Natural killer cell treated with Interleukin-12 subunit alpha and Interleukin-12 subunit beta and Interleukin-15 and Interleukin-18, amount 100 ng/mL, for 72 hours (primary cell): ENCODE measurements at places on chromosomes 7 and 10. TPM values are rescaled to one million over a fixed set of nuclear protein-coding genes. Genes with fewer than 3 reads are reported as not detected.

Gene SPDYE6
- total RNA-seq = not detected

Gene DPYSL4
- 6.5 TPM for total RNA-seq

GRCh38 chr7:25255611-25256332 is 27.5 kb upstream of the NPVF start:
- H3K27ac ChIP-seq = no peak overlapping the region
- no peak overlapping the region for H3K4me3 ChIP-seq
- peaks cover 21% of the 10 kb centered on the region for H3K27me3 ChIP-seq
- no peak for DNase-seq
- peaks cover 2% of the 10 kb centered on the region for H3K4me1 ChIP-seq
- H3K36me3 ChIP-seq = no peaks in the 10 kb centered on the region

DNA sequence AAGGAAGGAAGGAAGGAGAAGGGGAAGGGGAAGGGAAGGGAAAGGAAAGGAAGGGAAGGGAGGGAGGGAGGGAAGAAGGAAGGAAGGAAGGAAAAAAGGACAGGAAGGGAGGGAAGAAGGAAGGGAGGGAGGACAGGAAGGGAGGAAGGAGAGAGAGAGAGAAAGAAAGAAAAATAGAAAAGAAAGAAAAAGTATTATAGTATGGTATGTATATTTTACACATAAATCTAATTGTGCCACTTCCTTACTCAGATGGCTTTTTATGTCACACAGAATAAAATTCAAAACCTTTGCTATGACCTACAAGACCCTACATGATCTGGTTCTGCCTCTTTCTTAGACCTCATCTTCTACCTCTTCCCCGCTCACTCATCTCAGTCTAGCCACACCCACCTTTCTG is 1016.9 kb upstream of the AUTS2 start:
- no peak overlapping the region for H3K27ac ChIP-seq
- H3K27me3 ChIP-seq = no peaks in the 10 kb centered on the region
- DNase-seq = no peak
- H3K36me3 ChIP-seq = no peaks in the 10 kb centered on the region

- no peak for DNase-seq
- H3K4me1 ChIP-seq = no peaks in the 10 kb centered on the region
- H3K27me3 ChIP-seq = peaks cover 8% of the 10 kb centered on the region
- H3K27ac ChIP-seq = no peak overlapping the region
- H3K36me3 ChIP-seq = no peaks in the 10 kb centered on the region
Observed at GRCh38 chr7:128831994-128832879, 2.0 kb downstream of the FLNC start.

DNA sequence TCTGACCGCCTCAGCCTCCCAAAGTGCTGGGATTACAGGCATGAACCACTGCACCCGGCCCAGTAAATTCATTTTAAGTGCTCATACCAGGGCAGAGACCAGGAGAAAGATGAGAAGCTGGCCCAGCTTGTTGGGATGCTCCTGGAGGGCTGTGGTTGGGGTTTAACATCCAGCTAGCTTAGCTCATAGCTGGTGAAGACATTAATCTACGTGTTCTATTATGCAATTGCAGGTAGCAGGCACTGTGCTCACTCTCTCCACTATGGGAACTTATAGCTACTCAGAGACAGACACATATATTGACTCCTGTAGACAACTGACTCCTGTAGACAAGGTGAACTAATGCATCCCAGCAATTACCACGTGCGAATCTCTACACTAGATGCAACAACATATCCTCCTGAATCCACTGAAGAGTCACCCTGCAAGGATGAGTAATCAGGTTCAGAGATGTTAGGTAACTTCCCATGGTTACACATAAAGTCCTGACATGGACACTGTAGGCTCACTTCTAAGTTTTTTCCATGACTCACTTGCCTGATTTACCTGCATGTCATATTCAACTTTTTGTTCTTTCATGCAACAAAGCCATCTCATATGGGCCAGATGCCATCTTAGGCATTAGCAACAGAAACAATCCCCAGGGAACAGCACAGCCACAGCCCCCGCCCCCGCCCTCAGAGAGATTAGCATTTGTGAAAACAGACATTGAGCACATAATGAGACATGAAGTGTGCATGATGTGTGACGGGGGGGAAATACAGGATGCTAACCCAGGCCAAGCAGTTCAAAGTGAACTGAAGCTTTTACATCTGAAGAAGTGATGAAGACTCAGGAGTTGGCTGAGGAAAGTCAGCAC is 37.2 kb downstream of the ERLIN1 start:
- DNase-seq = no peak
- peaks cover 7% of the 10 kb centered on the region for H3K27me3 ChIP-seq
- H3K36me3 ChIP-seq = peaks cover 11% of the 10 kb centered on the region
- no peak overlapping the region for H3K4me3 ChIP-seq

DNA sequence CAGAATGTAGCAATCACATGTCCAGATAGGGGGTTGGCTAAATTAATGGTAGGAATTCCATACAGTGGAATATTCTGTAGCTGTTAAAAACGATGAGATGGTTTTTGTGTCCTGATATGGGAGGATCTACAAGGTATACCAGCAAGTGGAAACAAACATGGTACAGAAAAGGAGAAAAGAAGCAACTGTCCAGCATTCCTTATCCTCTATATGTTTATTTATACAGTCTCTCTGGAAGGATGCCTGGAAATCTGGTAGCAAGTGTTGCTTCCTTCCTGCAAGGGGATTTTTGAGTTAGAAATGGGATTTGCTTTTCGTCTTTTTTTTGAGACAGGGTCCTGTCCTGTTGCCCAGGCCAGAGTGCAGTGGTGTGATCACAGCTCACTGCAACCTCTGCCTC is 19.3 kb downstream of the IL15RA start:
- H3K27ac ChIP-seq = no peak overlapping the region
- no peak overlapping the region for H3K4me3 ChIP-seq
- no peaks in the 10 kb centered on the region for H3K4me1 ChIP-seq
- H3K36me3 ChIP-seq = no peaks in the 10 kb centered on the region
- no peak for DNase-seq

GRCh38 chr7:351681-352480 is 61.9 kb downstream of the FOXL3 start:
- H3K27ac ChIP-seq = peak overlapping the region; percentile 34
- peak; percentile 58 for DNase-seq
- H3K27me3 ChIP-seq = peaks cover 3% of the 10 kb centered on the region
- H3K4me3 ChIP-seq = peak overlapping the region; percentile 68
- H3K36me3 ChIP-seq = no peaks in the 10 kb centered on the region
- peaks cover 13% of the 10 kb centered on the region for H3K4me1 ChIP-seq

GRCh38 chr10:128432423-128432822 is 306.2 kb upstream of the MKI67 start:
- H3K4me3 ChIP-seq = no peak overlapping the region
- H3K4me1 ChIP-seq = no peaks in the 10 kb centered on the region
- H3K27ac ChIP-seq = no peak overlapping the region
- peaks cover 10% of the 10 kb centered on the region for H3K27me3 ChIP-seq
- H3K36me3 ChIP-seq = no peaks in the 10 kb centered on the region
- no peak for DNase-seq

GRCh38 chr7:80018941-80019808 is 115.5 kb upstream of the GNAI1 start:
- DNase-seq = no peak
- H3K27me3 ChIP-seq = no peaks in the 10 kb centered on the region
